ENCODE measurements at places on chromosomes 16 and 17.
A peak's percentile ranks its signal among the peaks of the same experiment; 100 is the strongest.

DNA sequence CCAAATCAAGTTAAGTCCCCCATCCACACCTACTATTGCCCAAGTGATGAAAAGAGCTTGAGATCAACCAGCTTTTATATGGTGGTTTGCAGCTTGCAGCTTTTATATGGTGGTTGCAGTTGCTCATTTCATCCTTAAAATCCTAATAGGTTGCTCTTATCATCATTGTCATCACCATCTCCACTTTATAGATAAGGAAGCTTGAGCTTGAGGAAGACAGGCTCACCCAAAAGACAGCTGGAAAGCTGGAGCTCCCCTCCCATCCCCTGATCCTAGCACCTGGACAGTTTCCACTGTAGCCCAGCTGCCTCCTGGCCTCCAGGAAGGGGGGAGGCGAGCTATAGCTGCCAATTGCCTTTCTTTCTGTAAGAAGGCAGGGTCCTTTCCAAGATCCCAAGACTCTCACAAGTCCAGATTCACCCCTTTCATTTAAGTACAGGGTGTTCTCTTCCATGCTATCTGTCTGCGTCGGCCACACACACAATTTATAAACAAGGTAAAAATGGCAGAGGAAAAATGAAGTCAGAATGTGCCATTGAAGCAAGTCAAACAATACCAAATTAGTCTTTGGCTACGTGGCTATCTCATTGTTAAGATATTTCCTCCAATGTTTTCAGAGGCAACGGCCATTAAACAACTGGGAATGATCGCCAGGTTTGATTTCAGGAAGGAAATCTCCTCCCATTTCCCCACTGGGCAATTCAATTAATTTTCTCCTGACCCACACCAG is 63.3 kb downstream of the PECAM1 start:
- no peak for DNase-seq

DNA sequence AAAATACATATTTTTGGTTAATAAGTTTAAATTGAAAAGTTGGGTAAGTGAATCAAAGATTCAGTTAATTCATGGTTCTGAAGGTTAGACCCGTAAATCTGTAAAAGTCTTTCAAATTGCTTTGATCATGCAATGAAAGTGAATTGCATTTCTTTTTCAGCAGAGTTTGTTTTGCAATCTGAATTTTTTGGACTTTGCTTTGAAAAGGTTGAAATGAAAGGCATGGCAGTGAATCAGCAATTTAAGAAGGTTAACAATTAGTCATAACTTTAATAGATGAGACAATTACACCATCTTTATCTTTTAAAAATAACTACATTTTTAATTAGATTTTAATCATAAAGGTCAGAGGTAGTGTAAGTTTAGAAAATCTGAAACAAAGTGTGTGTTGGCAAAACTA is 310.9 kb upstream of the KCNJ16 start:
- no peak for DNase-seq

- DNase-seq: peak; percentile 13
Observed at GRCh38 chr17:35944151-35944550, 638 bp upstream of the LYZL6 start.

- DNase-seq: no peak
Observed at GRCh38 chr17:81109957-81110356, 55.4 kb upstream of the PVALEF start.

DNA sequence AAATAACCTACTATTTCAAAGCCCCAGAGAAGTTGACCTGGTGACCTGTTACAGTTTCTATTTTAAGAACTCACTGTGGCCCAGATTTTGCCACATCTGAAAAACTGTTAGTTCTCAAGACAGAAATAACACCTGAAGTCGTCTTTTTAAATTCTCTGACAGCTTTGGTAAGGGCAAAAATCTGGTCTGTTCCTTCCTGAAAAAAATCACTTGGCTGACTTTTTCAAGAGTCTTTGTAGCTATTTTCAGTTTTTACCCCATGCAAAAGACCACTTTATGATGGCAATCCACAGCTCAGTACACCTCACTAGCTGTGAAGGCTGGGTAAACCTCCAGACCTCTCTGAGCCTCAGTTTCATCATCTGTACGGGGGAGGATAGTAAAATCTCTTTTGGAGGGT is 60.7 kb upstream of the SREBF1 start:
- DNase-seq: no peak

- no peak for DNase-seq
Observed at GRCh38 chr16:49647673-49648072, 208.2 kb downstream of the ZNF423 start.

- peak; percentile 67 for DNase-seq
Observed at GRCh38 chr17:79019632-79020584, 4.1 kb upstream of the C1QTNF1 start.

GRCh38 chr16:57503366-57503765 is 17.1 kb upstream of the DOK4 start:
- DNase-seq: no peak

- peak; percentile 44 for DNase-seq
Observed at GRCh38 chr16:914440-914839, 56.3 kb downstream of the LMF1 start.

GRCh38 chr16:6279286-6279685 is 1053.4 kb upstream of the RBFOX1 start:
- DNase-seq: no peak

GRCh38 chr16:85859818-85860125 is 39.2 kb upstream of the IRF8 start:
- DNase-seq: no peak

- no peak for DNase-seq
Observed at GRCh38 chr16:21060027-21060510, 90.6 kb downstream of the DNAH3 start.

- no peak for DNase-seq
Observed at GRCh38 chr17:44119798-44120197, 3.6 kb downstream of the HDAC5 start.

DNA sequence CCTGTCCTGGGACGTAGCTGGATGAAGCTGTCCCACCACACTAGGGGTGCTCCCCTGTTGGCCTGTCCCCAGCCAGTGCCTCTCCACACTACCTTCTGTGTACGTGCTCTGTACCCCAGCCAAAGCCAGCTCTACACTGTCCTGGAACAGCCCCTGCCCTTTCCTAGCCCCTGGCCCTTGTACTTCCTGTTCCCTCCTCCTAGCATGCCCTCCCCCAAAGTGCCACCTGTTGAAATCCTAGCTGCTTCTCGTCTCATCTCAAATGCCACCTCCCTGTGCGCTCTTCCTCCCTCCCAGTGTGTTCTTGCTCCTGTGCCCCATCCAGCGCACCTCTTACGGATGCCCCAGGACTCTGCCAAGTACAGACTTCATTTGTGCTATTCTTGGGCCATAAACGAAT is 33.5 kb downstream of the IRX3 start:
- DNase-seq: no peak

DNA sequence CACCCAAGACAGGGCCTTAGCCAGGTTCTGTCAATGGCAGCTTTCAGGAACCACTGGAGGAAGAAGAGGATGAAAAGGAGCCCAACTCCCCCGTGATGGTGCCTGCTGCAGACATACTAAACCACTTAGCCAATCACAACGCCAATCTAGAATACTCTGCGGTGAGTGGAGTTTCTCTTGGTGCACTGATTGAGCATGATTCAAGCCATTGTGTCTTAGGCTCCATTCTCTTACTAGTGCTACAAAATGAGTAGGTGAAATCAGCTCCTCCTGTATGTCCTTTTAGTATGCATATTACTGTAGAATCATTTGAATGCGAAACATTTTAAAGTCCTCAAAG is 1.4 kb downstream of the SETD6 start:
- no peak for DNase-seq

DNA sequence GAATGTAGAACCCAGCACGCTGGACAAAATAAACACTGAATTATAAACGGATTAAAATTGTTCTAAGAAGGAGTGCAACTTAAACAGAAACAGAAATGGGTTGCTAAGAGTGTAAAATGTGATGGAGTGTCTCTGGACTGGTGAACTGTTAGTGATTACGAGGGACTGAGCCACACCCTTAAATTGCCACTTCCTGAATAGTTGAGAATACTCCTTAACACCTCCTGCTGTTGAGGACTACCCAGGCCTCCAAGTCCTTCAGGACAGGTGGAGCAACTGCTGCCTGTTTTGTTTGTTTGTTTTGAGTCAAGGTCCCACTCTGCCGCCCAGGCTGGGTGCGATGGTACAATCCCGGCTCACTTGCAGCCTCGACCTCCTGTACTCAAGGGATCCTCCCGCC is 25.8 kb upstream of the IRF8 start:
- DNase-seq: no peak

DNA sequence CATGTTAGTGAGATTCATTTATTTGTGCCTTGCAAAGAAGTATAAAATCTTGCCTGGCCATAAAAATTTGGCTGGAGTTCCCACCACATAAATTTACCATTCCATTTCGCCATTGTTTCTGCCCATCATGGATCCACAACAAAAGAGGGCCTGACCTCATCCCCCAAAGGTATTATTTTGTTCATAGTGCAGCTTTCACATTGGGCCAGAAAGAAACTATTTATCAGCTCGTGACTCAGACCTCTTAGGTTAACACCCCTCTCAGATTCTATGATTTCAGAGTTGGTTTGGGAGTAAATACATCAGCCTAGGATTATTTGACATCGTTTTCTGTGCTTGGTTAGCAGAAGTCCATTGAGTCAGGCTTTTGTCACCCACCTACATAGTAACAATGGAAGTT is 108.1 kb downstream of the SHISA6 start:
- DNase-seq: no peak

DNA sequence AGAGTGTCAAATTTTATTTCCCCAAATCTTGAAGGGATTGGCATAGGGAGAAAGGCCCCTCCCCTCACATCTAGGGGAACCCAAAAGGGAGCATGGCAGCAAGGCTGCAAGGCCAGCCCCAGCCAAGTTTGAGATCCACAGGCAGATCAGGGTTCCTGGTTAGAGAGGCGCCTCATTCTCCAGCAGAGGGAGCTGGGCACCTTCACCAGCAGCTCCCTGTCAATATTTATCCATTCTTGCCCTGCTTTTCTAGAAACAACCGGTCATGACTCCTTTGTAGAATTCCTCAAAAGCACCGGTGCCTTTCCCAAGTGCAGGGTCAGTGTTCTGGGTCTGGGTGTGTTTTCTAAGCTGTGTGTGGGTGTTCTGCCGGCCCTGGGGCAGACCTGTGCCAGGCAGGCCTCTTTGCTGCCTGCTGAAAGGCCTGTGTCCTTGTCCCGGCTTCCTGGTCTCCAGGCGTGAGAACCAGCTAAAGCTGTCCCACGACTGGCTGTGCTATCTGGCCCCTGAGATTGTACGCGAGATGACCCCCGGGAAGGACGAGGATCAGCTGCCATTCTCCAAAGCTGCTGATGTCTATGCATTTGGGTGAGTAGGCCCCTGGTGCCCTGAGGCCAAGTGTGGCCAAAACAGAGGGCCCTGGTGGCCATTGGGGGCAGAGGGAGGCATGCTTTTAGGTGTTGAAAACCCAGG is 21.2 kb upstream of the LGALS9 start:
- DNase-seq: no peak

- DNase-seq: peak; percentile 29
Observed at GRCh38 chr17:77076124-77076830, 64.5 kb upstream of the SEC14L1 start.

DNA sequence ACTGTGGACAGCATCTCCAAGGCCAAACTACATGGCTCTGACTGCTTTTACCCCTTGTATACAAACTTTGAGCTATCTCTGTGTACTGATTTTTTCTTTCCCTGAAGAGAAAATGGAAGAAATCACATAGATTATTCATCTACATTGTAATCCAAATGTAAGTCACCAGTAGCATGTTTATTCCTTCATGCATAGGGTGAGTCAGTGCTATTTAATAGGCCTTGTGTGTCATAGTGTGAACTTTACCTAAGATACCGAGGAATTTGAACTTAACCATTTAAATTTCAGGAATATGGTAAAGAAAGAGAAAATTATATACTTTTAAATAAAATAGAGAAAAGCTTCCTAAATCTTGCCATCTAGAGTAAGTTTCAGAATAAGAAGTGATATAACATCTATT is 16.5 kb downstream of the PHKB start:
- peak; percentile 25 for DNase-seq

GRCh38 chr17:8089728-8090127 is 2.2 kb upstream of the ALOX12B start:
- DNase-seq: no peak

- DNase-seq: no peak
Observed at GRCh38 chr17:75396025-75396424, 9.5 kb downstream of the GRB2 start.

- DNase-seq: no peak
Observed at GRCh38 chr16:75225092-75225491, 6.3 kb downstream of the CTRB1 start.

- no peak for DNase-seq
Observed at GRCh38 chr17:19011581-19011980, 7.0 kb upstream of the FAM83G start.

GRCh38 chr16:15542261-15542660 is 100.7 kb downstream of the MARF1 start:
- DNase-seq: no peak

GRCh38 chr16:49458656-49459445 is 85.2 kb downstream of the C16orf78 start:
- DNase-seq: no peak

- DNase-seq: no peak
Observed at GRCh38 chr16:6861815-6862477, 470.7 kb upstream of the RBFOX1 start.

DNA sequence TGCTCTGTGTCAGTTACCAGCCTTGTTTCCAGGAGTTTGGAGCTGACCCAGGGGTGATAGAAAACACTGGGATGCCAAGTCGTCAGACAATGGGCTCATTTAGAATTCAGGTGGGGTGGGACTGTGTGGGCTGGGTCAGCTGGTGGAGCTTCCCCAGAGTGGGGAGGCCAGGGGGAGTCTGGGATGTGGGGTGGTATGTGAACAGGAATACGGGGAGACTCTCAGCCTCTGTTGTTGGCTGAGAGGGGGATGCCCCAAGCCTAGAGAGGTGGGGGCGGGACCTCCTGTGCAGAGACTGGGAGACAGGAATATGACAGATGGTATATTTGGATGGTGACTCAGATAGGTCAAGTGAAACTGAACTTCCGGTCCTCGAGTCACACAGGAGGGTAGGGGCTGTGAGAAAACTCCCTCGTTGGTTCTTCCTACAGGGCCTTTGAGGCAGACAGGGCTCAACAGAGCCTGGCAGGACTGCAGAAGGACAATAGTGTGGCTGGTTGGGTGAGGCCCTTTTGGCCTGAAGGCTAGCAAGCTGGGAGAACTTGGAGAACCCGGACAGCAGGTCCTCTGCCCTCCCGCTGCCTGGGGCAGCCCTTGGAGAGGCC is 23.7 kb downstream of the CDH1 start:
- DNase-seq: peak; percentile 68

DNA sequence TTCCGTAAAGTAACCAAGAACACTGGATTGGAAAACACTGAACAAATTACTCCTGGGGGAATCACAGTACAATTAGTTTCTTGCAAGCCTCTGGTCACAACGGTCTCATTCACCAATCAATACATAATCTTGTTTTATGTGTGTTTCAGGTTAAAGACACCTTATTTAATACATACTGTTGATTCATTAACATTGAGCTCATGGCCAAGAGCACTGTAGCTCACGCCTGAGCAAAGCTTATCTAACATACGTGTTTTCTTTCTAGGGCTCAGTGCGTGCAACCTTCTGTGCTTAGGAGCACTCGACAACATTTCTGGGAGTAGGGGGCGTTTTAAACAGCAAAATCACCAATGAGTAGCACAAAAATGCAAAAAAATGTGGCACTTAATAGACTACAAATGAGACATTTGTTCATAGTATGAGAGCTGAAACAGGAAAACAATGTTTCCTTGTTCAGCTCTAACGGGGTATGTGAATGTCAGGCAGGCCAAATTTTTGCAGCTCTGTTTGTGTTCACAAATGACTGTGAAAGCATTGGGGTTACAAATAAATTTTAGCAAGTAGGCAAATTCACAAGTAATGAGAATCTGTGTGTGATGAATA is 206.2 kb downstream of the CNTNAP4 start:
- DNase-seq: no peak

GRCh38 chr17:81867170-81867990 is 3.8 kb downstream of the ARHGDIA start:
- DNase-seq: peak; percentile 48

Data from fibroblast of skin of back (primary cell).